Stimulated activated CD8-positive, alpha-beta memory T cell treated with anti-CD3 and anti-CD28 coated beads, Interleukin-7, amount 100 ng/mL, for 48 hours (primary cell): ENCODE measurements at places on chromosomes 3 and 15.

DNA sequence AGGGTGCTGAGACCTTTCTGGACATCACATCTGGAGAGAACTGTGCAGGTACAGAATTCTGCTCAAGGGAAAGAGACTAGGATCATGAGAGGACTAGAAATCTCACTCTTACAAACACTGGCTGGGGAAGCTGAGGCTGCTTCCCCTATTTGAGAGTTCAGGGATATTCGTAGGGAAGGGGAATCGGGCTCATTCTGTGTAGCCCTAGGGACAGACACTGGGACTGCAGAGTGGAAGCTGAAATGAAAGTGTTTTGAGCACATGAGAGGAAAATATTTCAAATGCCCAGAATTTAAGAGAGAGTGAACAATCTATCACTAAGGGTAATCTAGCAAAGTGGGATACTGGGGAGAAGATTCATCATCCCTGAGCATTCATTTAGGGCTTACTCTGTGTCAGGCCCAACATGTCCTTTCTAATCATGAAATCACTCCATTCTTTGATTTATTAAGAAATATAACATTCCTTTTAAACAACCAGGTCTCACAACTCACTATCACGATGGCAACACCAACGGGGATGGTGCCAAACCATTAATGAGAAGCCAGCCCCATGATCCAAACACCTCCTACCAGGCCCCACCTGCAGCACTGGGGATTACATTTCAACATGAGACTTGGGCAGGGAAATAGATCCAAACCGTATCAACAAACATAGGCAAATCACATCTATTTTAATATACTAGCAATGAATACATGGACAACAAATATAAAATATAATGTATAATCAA, 63.0 kb downstream of the CPN2 start:
- DNase-seq: no peak

DNA sequence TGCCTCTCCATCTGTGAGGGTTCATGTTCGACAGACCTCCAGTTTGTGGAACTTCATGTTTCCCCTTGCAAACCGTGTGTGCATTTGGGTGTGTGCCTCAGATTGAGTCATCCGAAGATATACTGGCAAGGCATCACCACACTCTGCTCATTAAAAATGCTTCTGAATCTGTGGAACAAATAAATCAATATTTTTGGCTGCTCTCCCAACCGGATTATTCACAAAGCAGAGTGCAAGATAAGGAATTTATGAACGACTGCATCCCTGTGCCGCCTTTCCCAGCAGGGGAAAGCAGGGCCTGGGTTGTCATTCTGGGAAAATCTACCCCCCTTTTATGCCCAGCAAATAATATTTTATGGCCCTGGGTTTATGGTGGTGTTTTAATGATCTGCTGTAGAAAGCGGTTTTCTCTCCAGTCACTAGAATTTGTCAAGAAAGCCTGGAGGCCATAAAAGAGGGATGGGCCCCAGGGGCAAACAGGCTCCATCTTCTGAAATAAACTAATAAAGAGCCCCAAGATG, 4.2 kb upstream of the WNT5A start:
- no peak for DNase-seq

GRCh38 chr3:45761831-45762230, 34.5 kb downstream of the SLC6A20 start:
- DNase-seq: no peak

- DNase-seq: no peak
Measured at GRCh38 chr3:3129579-3129978, 2.8 kb downstream of the TRNT1 start.

GRCh38 chr15:92667970-92668485, 12.5 kb upstream of the FAM174B start:
- DNase-seq: no peak

DNA sequence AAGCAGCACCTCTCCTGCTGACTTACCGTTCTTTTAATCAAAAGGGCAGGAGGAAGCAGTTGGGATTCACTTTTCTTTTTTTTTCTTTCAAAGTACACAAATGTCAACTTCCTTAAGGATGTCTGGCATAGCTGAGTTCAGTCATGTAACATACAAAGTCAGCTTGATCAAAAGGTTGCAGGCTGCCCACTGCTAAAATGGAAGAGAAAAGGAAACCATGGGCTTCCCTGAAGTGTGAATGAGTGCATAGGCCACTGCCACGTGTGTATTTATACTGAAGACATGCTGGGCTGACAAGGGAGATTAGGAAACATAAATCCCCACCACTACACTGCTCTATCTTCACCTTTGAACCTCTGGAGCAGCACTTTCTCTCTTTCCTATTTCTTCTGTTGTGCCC, 312.5 kb downstream of the TIGIT start:
- no peak for DNase-seq

- DNase-seq: no peak
Measured at GRCh38 chr3:111968319-111969054, 10.3 kb upstream of the ABHD10 start.

GRCh38 chr3:167110901-167111300, 269.2 kb downstream of the ZBBX start:
- DNase-seq: no peak

DNA sequence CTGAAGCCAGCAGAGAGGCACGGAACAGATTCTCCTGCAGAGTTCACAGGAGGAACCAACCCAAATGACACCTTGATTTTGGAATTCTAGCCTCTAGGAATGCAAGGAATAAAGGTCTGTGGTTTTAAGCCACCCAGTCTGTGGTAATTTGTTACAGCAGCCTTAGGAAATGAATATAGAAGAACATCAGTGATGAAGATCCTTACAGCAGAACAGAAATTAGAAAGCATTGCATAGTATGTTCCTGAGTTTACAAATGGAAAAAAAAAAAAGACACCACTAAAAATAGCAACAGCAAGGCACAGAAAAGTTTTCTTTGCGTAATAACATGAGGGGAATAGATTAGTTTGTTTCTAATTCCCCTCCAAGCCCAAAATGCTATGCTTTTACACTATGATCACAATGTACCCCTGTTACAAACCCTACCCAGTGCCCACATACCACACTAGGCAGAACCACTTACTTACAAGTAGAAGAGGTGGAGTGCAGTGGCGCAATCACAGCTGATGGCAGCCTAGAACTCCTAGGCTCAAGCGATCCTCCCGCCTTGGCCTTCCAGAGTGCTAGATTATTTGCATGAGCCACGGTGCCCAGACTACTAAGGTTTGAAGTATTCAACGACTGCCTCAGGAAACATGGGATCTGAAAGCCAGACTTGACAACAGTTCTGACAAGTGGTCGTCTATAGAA, 84.3 kb downstream of the SHQ1 start:
- no peak for DNase-seq

GRCh38 chr3:36282766-36283165, 97.5 kb upstream of the STAC start:
- DNase-seq: no peak

GRCh38 chr15:88187195-88187594, 69.3 kb downstream of the NTRK3 start:
- no peak for DNase-seq

DNA sequence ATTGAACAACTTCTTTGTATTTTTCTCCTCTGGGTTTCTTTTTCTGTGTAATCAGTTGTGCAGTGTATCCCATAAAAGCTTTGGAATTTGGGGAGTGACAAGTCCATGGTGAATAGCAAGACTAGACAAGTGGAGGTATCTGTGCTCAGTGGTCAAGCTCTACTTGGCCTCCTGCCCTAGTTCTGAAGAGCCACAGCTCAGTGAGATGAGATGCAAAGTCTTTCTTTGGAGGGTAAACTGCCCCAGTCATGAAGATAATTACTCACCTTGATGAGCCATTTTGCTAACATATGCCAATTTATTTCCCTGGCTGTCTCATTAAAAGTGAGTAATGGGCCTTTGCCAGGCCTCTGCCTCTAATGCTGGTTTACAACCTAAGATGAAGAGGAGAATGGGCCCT, 271.2 kb upstream of the TRIM42 start:
- DNase-seq: no peak

DNA sequence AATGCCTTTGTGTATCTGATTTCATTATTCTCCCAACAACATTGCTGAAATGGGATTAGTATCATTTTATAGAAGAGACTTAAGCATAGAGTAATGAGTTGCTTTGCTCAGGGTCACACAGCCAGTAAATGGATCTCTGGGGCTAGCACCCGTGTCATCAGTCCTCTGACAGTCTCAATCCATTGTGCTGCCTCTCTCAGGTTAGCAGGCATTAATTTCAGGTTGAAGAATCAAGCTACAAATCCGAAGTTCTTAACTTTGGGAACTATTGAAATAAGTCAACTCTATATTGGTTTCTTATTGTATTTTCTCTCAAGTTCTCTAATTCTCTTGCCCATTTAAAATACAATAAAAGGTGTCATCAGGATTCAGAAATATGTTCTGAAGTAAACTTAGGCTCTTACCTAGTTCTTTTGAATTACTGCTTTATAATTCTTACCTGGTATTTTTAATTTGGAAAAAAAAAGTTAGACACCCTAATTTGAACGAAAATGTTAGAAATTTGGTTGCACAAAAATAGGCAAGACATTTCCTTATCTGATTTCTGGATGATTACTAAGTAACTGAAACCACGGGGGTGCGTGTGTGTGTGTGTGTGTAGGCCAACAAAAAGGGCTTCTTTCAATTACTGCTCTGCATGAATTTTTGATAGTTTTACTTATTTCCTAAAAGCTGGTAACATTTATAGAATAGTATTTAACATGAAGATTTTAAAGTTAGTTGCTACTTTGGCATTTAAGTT, 189.8 kb downstream of the MBNL1 start:
- DNase-seq: no peak

GRCh38 chr3:33035596-33035995, 61.4 kb downstream of the GLB1 start:
- no peak for DNase-seq

GRCh38 chr15:96561593-96561992, 231.1 kb downstream of the NR2F2 start:
- no peak for DNase-seq

GRCh38 chr3:141288336-141288990, 56.8 kb downstream of the PXYLP1 start:
- no peak for DNase-seq
